ENCODE measurements at places on chromosomes 11 and 22.

DNA sequence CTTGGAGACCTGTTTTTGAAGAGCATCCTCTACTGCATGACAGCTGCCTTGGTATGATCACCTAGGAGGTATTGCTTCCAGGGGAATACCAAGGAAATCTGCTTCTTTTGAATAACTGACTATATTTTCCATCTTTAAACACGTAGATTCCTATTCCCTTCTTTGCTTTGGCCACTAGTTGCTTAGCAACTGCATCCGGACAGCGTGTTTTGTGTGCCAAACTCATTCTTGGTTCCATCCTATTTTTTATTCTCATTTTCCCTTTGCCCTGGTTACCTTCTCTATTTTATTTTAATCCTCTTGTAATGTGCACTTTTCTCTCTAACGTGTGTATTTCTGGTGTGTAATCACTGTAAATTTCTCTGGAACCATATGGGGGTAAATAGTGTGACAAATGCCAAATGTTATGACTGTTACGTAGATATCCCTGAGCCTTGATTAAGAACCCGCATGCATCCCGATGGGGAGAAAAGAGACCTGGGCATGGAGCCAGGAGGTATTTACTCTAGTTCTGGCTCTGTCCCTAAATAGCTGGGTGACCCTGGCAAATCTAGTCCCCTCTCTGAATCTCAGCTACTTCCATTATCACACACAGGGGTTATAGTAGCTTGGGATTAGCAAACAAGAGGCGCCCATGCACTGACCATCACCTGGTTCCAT, 241.7 kb downstream of the MIAT start:
- DNase-seq: no peak

DNA sequence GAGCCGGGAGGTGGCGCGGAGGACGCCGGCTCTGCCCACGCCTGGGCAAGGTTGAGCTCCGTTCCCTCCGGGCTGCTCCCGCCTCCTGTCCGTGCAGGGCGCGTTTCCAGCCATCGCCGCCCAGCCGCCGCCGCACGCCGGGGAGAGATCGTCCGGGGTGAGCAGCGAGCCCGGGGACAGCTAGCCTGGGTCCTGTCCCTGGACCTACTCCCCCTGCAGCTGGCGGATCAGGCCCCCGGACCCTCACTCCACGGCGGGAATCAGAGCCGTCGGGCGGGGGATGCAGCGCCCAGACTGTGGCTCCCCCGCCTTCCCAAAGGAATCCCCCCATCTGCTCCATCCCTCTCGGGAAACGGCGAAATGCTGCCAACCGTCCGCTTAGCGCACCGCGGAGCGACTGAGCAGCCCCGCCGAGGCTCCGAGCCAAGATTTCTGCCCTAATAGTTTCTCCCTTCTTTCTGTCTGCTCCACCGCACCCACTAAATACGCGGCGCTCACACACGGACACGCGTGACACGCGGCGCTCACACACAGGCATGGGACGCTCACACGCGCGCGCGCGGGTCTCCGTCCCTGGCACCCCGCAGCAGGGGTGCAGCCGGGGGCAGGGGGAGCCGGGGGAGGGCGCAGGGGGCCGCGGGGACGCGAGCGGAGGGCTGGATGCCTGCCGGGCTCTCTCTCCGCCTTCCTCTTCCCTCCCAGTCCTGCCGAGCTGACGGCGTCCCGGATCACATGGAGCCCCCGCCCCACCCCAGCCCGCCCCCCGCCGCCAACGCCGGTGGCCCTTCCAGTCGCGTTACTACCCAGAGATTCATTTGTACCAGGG, at the start of gene KCNJ5:
TSS of gene KCNJ5 (plus strand) at position 814 of the 826 bp plus-strand sequence. CDS start 19,918 bp downstream, outside the sequence.
- peak; percentile 20 for DNase-seq

- DNase-seq: no peak
Measured at GRCh38 chr11:115996125-115996807, 492.1 kb upstream of the CADM1 start.

GRCh38 chr22:43298062-43298801, 44.9 kb downstream of the SCUBE1 start:
- DNase-seq: no peak

- no peak for DNase-seq
Measured at GRCh38 chr11:129705933-129706332, 109.7 kb upstream of the TMEM45B start.

GRCh38 chr11:111591187-111591960, 10.9 kb upstream of the SIK2 start:
- no peak for DNase-seq

DNA sequence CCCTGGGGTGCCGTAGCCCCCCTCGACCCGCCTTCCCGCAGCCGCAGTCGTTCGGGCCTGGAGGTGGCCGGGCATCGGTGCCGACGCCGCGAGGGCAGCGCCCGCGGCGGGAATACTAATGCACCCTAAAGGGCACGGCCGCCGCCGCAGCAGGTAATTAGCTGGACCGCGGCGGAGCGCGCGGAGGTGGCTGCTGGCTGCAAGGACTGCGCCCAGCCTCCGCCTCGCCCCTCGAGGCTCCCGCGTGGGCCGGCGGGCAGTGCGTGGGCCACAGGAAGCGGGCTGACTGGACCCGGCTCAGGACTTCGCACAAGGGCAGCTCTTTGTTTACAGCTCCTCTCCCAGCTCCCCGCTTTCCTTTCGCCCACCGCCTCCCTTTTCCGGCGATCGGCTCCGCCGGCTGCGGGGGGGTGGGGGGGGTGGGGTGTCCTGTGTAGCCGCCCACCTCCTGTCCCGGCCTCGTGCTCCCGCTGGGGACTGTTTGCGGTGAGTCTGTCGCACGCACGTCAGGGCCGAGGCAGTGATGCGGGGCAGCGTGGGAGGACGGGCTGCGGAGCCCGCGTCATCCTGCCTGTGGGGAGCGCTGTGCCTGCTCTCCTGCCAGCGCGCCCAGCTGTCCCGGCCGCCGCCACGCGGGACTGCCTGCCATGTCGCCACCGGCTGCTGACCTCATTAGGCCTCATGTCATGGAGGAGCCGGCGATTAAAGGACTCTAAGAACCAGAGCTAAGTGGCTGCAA, 53.2 kb downstream of the GRIK4 start:
- no peak for DNase-seq

DNA sequence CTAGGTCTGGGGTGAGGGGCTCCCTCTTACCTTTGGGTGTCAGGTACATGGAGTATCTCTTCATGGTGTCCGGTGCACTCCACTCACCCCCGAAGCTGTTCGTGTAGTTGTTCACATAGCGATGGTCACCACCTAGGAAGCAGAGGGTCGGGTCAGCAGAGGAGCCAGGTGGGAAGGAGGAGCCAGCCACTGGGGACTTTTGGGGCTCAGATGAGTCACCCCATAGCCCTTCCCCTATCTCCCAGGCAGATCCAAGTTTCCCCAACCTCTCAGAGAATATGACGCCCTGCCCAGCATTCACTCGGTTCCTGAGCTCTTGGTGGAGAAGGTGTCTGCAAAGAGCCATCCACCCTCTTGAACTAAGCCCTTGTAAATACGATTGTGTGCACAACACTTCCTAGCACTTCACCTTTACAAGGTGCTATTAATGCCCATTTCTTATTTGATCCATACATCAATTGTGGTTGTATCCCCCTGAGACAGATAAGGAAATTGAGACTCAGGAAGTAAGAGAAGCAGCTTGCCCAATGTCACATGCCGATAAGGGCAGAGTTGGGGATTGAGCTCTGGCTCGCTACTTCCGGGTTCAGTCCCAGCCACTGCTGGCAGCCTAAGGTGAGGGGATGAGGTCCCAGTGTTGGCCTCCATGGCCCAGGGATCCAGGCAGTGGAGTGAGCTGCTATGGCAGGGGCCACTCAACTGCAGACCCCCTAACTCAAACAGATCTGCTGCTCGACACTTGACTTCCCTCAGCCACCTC, 14.8 kb downstream of the TRIM29 start:
- DNase-seq: no peak

DNA sequence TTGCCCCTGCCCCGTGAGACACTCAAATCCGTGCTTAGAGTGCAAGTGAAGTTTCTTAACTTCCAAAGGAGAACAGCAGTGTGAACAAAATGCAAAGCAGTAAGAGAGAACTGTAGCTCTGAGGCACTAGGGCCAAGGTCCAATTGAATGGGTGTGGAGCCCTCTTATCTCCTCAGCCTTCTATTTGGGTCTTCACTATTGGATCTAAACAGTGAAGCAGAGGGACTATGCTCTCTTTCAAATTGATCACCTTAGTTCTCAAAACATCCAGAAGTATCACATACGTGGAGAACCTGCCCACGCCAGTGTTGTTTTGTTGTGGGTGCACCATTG, 49.6 kb downstream of the C22orf31 start:
- DNase-seq: no peak

- DNase-seq: no peak
Measured at GRCh38 chr11:104105155-104105554, 58.8 kb downstream of the PDGFD start.

- DNase-seq: no peak
Measured at GRCh38 chr11:83979593-83979992, 693.4 kb upstream of the CCDC90B start.

DNA sequence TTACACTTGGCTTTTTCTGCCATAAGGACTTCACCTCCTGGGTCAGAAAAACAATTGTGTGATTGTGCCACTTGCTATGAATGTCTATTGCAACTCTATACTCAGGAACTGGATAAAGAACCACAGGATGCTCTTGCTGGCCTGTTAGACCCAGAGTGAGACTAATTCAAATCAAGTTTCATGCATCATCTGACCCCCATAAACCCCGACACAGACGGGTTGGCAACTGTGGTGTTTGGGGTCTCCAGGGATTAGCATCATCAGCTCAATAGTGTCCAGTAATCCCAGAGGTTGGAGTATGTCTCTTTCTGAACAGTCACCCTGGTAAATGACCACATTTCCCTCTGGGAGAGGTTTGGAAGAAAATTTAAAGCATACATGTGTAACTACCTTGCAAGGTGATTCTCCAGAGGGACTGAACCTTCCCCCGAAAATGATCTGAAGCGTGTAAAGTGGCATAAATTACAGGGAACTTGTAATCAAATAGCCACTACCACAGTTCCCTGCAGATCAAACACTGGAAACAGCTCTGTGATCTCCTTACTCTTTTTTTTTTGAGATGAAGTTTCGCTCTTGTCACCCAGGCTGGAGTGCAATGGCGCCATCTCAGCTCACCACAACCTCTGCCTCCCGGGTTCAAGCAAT, 1097.6 kb downstream of the TBC1D22A start:
- no peak for DNase-seq

GRCh38 chr11:45414088-45414487, 127.9 kb upstream of the SYT13 start:
- DNase-seq: no peak

DNA sequence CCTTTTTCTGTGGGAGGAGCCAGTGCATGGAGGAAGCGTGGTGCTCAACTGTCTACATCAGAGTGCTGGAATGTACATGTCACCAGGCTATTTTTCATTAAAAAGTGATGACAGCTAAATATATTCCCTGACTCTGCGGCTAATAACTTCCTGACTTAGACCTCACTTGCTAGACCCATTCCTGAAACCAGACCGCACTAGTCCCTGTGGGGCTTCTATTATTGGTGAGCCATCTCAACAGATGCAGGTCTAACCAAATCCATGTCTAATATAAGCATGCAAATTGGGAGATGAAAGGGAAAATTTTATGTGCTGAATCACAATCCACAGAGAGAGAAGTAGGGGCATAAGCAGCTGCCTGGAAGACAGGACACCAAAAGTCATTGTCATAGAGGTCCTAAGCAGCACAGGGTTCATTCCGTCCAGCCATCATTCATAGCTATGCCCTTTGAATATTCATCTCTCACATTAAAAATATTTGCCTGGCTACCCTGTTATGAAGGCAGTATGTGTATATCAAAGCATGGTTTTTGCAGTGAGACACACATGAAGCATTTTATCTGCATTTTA, 110.9 kb upstream of the BLID start:
- DNase-seq: no peak

- DNase-seq: no peak
Measured at GRCh38 chr11:46475051-46475925, 83.7 kb upstream of the CHRM4 start.

GRCh38 chr11:9274499-9275258, 9.5 kb upstream of the DENND5A start:
- DNase-seq: no peak

- DNase-seq: no peak
Measured at GRCh38 chr11:92128026-92128425, 96.6 kb upstream of the FAT3 start.

DNA sequence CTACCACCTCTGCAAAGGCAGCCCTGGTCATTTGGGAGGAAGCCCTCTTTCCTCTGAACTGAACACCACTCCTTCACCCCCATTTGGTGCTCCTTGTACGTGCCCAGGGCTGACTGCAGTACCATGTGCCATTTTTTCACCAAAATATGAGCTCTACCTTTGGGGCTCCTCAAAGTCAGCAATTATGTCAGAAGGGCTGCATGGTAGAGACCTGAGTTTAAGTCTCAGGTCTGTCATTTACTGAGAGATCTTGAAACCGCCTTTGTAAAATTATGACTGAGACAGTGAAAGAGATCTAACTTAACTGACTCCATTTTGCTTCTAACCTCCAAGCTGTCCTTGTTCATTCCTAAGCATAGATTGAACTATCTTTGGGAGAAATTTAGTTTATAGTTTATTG, 58.0 kb downstream of the THAP12 start:
- no peak for DNase-seq

DNA sequence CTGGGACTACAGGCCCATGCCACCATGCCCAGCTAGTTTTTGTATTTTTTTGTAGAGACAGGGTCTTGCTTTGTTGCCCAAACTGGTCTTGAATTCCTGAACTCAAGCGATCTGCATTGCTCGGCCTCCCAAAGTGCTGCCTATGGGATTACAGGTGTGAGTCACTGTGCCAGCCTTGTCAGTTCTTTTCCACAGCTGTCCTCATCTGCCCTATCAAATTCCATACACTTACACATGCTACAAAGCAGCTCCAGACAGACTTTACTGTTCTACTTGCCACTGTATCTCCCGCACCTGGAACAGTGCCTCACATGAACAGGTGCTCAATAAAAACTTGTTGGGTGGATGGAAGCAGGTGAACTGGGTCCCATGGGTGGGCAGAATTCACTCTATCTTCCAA, 8.2 kb downstream of the STX5 start:
- no peak for DNase-seq

DNA sequence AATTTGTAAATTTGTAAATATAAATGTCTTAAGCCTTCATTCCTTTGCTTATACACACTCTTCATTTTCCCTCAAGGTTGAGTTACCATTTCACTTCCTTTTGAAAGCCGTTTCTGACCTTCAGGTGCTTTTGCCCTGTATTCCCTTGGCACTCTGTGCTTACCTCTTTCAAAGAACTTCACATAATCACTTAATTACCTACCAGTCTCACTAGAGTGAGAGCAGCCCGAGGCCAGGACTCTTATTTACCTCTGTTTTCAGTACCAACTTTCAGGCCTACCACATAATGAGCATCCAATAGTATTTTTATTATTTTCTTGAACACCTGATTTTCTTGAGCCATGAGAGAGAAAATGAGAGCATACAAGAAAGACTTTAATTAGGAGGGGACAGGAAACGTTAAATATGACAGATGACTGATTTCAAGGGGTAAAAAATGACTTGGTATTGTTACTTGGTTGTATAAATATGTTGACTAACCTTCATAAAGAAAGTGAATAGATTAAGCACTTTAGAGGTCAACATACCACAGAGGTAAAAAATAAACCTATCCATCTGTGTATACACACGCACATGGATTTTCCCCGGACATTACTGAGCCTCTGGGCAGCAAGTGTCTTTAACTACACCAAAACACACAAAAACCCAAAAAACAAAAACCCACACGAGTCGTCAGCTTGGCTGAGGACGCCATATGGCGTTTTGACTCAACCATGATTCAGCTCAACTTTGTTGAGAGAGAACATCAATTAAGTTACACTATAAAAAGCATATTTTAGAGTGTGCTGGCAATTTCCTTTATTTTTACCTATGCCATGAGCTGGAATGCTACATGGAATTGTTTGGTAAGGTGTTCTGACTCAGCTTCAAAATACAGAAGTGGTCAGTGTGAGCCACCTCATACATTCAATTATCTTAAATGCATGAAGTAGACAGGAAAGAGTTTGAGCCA, 7.6 kb downstream of the ATXN10 start:
- DNase-seq: no peak
